ENCODE measurements at places on chromosomes 5 and 9.

DNA sequence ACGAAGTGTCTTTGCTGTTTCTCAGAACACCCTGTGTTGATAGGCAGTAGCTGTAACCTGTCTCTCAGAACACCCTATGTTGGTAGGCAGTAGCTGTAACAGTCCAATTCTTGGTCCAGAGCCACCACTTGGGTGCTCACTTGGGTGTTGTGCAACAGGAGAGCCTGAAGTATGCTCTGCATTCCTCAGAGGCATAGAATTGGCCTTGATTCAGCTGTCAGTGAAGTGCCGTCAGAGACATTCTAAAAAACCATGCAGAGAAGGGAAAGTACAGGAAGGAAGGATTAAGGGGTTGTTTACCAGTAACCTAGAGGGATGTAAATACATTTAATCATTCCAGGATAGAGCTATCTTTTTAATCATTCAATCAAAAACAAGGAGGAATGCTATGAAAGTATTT, 231.2 kb downstream of the ARRDC3 start:
- no peak for DNase-seq

- DNase-seq = no peak
These were observed 4.9 kb upstream of the RAPGEF1 start for GRCh38 chr9:131744720-131745201.

- no peak for DNase-seq
These were observed 256.8 kb upstream of the ADAMTS16 start for GRCh38 chr5:4883360-4883759.

DNA sequence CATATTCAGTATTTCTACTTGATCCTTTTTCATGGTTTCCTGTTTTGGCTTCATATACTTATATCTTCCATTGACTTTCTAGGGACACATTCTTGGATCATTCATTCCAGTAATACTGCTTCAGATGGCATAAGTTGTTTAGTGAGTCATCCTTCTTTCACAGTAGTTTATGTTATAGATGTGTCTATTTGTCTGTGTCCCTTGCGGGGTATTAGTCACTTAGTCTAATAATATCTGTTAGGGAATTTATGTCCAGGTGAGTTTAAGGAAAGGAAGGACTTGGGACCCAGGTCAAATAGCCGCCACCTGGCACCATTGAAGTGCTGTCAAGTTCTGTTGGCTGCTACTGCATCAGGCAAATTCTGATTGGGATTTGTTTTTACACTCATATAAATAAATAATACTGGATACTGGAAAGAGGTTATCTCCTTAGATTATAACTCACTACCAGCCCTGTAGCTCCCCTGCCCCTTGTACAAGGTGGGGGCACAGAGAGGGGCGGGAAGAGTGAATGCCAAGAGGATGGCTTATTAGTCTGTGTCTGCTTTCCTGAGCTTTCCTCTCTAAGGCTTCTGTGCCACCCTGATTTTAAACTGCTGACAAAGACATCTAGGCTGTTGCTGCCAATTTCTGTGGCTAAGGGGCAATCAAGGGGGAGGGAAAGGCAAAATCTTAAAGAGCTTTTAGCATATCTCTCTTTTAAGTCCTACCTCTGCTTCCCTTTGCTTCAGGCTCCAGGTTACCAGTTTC, 64.9 kb downstream of the CDC42SE2 start:
- DNase-seq = no peak

GRCh38 chr5:66882606-66883227, 286.5 kb downstream of the MAST4 start:
- no peak for DNase-seq

DNA sequence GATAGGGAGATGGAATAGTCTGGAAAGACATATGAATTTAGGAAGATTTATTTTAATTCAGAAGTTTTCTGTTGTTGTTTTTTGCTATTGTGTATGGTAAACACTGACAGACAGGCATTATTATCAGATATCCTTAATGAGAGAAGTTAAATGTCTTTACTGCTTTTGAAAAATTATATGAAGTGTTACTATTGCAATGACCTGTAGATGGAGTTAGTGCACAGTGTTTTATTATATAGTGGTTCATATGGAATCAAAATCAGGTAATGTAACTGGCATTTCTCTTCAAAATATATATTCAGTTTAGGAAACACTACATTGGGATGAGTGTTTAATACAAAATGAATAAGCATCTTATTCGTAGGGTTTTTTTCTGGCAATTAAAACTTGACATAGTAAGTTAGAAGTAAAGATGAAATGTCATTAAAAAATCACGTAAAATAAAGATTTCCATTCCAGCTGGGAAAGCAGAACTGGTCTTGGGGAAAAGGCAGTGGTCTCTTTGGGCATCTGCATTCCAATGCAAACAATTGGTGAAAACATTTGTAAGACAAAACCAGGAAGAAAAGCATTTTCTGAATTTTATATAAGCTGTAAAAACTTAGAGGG, 3.9 kb downstream of the GABRA1 start:
- no peak for DNase-seq

- DNase-seq = no peak
These were observed 353.1 kb downstream of the PTPRD start for GRCh38 chr9:10259668-10260067.

DNA sequence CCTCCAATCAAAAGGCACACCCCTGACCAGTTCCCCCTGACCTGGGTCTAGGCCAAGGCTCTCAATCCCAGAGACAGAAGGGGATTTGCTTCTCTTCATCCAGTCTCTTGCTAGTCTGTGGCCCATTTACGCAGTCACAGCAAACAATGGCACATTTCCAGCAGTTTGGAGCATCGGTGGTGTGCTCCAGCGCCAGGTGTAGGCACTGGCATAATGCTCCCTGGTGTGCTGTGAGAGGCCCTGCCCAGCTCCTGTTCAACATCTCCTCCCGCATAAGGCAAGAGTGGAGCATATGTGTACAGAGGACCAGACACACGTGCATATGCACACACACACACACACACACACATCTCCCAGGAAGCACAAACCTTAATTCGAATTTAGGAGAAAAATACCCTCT, 79.5 kb upstream of the ERCC6L2 start:
- DNase-seq = no peak

DNA sequence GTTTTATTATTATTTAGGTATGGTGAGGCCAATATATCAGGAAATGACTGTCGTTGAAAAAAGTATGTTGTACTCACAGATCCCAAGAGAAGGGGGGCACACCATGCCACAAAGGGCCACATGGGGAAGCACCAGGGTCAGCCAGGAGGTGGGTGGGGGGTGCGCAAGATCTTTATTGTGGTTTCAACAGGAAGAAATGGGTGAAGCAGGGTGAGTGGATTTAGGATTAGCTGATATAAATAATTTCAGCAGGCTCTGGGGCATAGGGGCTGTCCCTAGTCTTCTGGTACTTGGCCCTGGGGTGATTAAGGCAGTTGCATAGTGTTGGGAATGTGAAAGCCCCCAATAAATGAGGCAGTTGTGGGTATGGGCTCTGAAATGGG, 8.6 kb downstream of the PDCD1LG2 start:
- no peak for DNase-seq

- DNase-seq = no peak
These were observed 52.4 kb downstream of the USP20 start for GRCh38 chr9:129887334-129888292.

GRCh38 chr5:168327994-168328393, 36.5 kb downstream of the WWC1 start:
- DNase-seq = no peak

DNA sequence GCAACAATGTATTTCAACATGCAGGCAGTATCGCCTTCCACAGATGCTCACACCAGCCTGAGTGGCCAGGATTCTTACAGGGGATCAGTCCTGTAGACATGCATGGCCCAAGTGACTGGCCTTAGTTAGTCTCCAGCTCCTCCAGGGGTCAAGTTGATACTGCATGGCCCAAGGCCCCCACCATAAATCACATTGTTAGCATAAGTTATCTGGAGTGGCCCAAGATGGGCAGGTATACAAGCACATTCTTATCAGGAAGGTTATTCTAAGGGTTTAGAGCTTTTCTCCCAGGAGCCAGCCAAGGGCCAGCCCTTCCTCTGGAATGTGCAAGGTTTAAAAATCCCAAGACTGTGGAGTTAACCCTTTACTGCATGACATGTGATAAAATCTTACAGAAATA, 230.9 kb upstream of the NFIL3 start:
- no peak for DNase-seq

- no peak for DNase-seq
These were observed 126.1 kb downstream of the STARD4 start for GRCh38 chr5:111385970-111386831.

GRCh38 chr9:89718176-89718575, 113.4 kb downstream of the GADD45G start:
- no peak for DNase-seq

DNA sequence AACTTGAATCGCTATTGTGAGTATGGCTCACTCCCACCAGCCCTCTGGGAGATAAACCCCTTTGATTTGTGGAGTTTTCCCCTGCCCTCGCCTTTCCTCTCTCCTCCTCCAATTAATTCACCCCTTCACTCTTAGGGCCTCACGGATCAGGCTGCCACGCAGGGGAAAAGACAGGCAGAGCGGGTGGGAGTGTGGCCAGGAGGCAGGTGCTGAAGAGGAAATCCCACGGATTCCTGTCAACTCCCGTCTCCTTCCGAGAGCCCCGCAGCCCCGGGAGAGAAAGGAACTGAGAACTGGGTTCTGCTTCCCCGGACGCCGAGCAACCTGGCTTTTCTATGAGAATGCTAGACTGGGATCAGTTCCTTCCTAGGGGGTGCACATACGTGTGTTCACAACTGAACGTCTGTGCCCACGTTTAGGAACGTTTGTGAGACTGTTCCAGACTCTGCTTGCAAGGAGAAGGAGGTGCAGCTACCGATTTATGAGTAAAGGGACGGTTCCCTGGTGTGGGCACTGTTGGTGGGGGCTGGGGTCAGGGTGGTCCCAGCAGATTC, 314.5 kb upstream of the TLE4 start:
- no peak for DNase-seq

DNA sequence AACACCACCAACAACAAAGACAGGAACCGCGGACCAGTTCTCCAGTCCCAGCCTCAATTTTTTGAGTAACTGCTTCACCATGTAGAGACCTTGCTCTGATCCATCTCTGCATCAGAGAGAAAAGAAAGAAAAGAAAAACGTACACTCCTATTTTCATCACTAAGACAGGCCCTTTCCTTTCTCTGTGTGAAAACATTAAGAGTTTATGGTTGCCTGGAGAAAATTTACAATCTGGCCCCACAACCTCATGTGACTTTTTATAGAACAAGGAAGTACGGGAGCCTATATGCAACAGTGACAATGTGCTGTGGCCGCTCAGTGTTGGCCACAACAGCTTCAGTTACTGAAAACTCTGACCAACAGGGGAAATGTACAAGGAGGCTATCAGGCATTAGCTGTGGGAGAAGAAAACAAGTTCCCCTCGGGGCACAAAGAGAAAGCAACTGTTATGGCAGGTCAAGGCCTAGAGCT, 272.9 kb upstream of the PTGER4 start:
- no peak for DNase-seq

GRCh38 chr5:84273517-84273883, 111.2 kb downstream of the EDIL3 start:
- DNase-seq = no peak

DNA sequence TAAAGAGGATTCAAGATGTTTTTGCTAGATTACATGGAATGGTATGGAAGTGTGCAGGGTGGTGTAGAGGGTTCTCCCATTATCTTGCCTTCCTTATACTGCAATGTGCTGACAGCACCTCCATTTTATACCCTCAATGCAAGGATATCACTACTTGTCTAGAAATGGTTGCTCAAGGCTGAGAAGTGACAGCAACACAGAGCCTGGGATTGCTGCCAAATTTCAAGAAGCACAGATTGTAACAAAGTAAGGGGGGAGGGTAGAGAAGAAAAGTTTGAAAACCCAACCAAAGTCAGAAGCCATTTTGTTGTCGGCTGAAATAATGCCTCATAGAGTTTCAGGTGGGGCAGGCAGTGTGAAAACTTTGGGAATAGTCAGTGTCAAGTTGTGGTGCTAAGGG, 29.8 kb downstream of the PCDHAC2 start:
- DNase-seq = no peak

GRCh38 chr5:34749431-34749873, 89.5 kb upstream of the TTC23L start:
- DNase-seq = no peak

GRCh38 chr5:88890070-88890781, 7.2 kb upstream of the MEF2C start:
- DNase-seq = no peak

- no peak for DNase-seq
These were observed 139.2 kb downstream of the CDK5RAP2 start for GRCh38 chr9:120440791-120441190.

- DNase-seq = no peak
These were observed 330.1 kb downstream of the NDUFS4 start for GRCh38 chr5:53890490-53890889.

DNA sequence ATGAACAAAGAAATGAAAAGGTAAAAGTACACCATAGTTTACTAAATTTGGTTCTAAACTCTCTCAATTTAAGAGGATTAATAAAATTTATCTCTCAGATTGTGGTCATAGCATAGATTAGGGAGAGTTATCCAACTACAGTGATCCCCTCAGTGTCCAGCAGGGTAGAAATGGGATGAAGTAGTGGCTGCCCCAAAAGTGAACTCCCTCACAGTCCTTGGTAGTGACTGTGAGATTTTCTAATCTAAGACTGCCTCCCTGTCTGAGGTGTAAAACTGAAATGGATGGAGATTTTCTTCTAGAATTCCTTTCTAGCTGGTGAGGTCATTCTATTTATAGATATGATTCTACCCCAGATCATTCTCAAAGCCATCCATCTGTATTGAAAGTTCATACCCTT, 455.5 kb downstream of the ACTL7B start:
- no peak for DNase-seq

DNA sequence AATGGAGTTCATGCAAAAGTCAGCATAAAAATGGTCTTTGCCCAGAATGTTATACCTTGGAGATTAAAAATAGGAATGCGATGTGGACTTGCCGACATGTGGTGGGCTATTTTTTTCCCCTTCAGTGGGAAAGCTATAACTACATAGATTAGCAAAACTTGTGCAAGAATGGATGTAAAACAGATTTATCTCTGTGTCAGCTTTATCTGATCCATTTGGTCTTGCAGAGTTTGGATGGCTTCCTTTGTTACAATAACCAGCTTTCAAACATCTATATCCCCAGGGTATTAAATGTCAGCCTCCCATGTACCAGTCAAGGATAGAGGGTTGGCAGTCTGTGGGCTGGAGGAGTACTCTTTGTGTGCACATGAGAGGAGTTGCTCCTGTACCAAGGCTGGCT, 284.9 kb downstream of the TMEM38B start:
- DNase-seq = no peak

GRCh38 chr5:153831973-153832372, 206.7 kb downstream of the FAM114A2 start:
- no peak for DNase-seq

DNA sequence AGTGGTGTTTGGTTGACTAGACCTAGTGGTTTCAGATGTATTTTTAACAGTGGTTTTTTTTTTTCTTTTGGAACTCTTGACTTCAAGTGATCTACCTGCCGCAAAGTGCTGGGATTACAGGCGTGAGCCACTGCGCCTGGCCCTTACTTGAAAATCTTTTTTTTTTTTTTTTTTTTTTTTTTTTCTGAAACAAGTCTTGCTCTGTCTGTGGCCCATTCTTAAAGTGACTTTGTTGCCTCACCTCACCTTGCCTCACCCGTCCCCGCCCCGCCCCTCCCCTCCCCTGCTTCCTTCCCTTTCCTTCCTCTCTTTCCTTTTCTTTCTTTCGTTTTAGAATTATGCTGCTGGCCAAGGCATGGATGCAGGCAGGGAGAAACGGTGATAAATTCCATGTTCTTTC, 26.0 kb downstream of the GPBP1 start:
- no peak for DNase-seq

- no peak for DNase-seq
These were observed 20.7 kb downstream of the CDC37L1 start for GRCh38 chr9:4700091-4700490.
